Left cardiac atrium (tissue), 4 donors: ENCODE measurements at places on chromosomes 13 and 19. TPM values are rescaled to one million over a fixed set of nuclear protein-coding genes. Genes with fewer than 3 reads are reported as not detected.

GRCh38 chr13:95385798-95386197 lies 84.5 kb upstream of the ABCC4 start:
- DNase-seq: no peak

MYO1F gene
- total RNA-seq: 13.2 TPM

DNA sequence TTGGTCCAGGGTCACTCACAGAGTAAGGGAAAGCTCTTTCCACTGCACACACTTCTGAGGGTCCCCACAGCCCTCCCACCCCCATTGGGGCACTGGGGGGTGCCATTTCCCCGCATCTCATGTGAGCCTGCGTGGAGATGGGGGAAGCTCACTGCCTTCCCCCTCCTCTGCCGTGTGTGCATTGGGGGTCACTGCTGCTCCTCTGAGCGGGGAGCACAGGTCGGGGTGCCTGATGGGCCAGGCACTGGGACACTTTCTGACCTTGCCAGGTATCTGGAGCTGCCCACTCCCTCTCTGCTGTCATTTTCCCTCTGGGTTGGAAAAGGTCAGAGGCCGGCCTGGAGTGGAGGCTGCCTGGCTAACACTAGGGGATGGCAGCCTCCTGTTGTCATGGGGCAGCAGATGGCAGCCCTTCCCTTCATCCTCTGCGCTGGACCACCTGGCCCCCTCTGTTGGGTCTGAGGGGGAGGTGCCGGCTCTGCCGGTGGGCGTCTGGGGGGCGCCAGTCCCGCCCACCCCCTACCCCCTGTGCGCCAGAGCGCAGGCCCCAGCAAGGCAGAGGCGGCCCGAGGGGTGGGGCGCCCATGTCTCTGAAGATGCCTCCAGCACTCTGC lies 9.1 kb downstream of the SSBP4 start:
- peak; percentile 22 for DNase-seq

GRIK5 gene
- 12.0 TPM for total RNA-seq

GRCh38 chr13:45786293-45786920 lies 65.1 kb downstream of the SIAH3 start:
- DNase-seq: no peak

- DNase-seq: no peak
These were observed 12.2 kb downstream of the THSD1 start for GRCh38 chr13:52393572-52394357.

- peak; percentile 72 for DNase-seq
These were observed 20.1 kb downstream of the SH3GL1 start for GRCh38 chr19:4380254-4380727.

NTF4 gene
- 0.81 TPM for total RNA-seq

GRCh38 chr19:56868446-56868845 lies 27.9 kb upstream of the PEG3 start:
- no peak for DNase-seq

GRCh38 chr13:99308471-99309087 lies 1.4 kb upstream of the GPR183 start:
- no peak for DNase-seq

DNA sequence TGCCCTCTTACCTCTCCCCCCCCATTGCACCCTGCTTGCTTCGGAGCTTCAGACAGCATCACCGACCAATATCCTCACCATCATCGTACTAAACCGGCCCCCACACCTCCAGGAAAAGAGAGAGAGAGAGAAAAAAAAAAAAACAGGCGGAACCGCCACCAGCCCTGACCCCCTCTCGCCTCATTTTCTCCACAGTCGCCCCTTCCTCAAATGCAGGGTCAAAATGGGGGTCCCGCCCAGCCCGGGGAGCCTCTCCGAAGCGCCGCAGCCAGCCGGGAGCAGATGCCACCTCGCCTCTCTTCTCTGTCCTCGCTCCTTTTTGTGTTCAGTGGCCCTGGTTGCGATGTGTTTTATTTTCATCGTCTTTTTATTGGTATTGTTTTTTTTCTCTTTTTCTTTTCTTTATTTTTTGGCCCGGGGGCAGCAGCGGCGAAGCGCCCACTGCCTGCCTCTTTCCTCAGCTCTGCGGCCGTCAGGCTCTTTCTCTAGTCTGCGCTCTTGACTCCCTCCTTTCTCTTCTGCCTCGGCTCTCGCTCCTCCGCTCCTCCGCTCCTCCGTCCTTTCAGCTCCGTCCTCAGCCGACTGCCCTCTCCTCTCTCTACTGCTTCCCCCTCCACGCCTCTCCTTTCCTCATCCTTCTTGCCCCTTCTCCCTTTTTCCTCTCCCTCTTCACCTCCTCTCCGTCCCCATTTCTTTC lies 41.4 kb downstream of the DEDD2 start:
- no peak for DNase-seq

DNA sequence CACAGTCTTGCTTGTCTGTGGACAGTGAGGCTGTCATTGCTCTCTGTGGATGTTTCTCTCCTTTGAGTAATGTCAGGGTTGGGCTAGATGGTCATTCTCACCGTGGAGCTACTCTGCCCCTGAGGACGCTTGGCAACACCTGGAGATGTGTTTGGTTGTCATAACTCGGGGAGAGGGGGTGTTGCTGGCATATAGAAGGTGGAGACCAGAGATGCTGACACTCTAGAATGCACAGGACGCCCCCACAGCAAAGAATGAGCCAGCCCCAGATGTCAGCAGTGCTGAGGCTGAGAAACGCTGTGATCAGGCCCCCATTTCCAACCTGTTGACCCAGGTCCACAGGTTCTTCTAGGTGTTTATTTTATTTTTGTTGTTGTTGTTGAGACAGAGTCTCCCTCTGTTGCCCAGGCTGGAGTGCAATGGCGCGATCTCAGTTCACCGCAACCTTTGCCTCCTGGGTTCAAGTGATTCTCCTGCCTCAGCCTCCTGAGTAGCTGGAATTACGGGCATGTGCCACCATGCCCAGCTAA lies 4.6 kb downstream of the CCDC124 start:
- no peak for DNase-seq

DNA sequence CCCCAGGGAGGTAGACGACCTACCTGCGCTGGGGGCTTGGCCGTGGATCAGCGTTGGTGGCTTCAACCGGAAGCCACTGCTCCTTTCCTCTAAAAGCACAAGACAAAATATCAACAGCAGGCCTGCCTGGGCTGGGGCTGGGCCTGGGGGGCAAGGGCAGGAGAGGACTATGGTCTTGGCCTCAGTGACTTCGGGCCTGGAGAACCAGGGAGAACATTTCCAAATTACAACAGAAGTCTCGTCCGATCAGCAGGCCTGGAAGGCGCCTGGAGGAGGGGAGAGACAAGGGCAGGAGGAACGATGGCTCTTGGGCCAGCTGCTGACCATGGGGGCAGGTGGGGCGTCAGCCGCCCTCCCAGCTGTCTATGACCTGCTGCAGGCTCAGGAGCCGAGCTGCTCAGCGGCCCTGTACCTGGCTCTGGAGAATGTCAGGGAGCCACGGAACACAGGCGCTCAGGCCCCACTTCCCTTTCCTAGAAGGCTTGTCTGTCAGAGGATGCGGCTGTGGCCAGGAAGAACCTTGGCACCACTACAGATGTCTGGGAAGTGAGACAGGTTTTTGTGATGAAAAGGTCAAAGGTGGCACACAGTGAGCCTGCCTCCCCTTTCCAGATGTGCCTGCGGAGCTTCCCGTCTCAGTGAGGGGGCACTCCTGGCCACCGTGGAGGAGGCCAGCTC lies 19.5 kb downstream of the CAPS start:
- no peak for DNase-seq

GRCh38 chr13:36030670-36031331 lies 100.4 kb downstream of the DCLK1 start:
- peak; percentile 34 for DNase-seq

PTGIR gene
- 5.5 TPM for total RNA-seq

- DNase-seq: no peak
These were observed 77.0 kb upstream of the PEG3 start for GRCh38 chr19:56917529-56917928.

DNA sequence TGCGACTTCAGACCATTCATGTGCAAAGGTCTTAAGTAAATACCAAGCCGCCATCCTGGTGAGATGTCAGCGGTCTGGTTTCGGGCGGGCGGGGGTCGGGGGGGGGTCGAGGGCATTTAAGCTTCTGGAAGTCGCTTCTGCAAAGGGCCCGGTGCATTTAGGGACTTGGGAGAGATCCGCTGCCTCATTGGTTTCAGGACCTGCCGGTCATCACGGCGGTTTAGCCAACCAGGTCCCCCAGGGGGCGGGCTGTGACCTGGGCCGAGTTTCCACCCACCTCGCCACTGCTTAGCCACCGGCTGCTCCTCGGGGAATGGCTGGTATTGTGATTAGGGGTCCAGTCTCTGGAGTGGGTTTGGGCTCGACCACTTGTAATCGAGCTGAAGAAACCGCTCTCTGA lies 7.8 kb downstream of the ANKLE1 start:
- peak; percentile 86 for DNase-seq

DNA sequence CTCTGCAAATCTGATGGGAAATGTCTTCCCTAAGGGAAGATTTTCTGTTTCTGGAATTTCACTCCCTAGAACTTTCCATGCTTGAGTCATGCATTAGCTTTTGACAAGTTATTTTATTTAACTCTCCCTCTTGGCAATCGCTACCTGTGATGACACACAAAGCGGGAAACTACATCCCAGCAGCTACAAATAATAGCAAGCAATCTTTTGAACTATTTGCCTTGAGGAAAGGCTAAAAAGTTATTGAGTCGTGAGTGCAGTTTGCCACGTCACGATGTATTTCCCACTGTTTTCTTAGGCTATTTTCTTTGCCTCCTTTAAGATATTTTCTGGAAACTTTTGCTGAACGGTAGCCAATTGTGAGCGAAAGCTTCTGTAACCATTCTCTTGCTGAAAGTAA lies 353.3 kb upstream of the HTR2A start:
- peak; percentile 20 for DNase-seq

DNA sequence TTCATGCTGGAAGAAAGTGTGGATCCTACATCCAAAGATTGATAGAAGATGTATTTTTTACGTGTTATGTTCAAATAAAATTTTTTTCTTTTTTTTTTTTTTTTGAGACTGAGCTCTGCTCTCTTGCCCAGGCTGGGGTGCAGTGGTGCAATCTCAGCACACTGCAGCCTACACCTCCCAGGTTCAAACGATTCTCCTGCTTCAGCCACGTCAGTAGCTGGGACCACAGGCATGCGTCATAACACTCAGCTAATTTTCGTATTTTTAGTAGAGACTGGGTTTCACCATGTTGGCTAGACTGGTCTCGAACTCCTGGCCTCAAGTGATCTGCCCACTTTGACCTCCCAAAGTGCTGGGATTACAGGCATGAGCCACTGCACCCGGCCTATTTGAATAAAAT lies 65.7 kb downstream of the KLF12 start:
- DNase-seq: no peak

DNA sequence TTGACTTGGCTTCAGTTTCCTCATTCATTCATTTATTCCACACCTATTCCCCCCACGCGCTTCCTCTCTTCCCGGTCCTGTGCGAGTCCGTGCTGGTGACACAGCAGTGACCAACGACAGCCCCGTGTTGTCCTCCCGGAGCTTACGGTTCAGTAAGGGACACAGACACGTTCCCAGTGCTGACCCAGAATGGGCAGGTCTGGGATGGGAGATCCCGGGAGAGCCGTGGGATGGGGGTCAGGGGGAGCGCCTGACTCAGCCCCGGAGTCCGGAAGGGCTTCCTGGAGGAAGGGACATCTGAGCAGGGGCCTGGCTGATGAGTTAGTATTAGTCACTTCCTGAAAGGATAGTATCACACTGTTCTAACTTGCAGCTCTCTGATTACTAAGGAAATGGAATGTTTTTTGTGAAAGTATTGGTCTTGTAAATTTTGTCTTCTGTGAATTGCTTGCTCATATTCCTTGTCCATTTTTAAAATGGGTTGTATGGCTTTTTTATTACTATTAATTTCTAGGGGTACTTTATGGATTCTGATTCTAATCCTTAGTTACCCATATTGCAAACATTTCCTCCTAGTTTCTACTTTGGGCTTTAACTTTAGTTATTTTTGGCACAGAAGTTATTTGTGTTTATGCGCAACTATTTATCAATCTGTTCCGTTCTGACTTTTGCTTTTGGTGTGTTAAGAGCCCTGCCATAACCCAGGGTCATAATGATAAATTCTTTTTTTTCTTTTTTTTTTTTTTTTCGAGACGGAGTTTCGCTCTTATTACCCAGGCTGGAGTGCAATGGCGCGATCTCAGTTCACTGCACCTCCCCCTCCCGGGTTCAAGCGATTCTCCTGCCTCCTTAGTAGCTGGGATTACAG lies 708 bp upstream of the ERCC1 start:
- DNase-seq: peak; percentile 91

GRCh38 chr13:71309905-71310304 lies 557.1 kb downstream of the DACH1 start:
- DNase-seq: no peak

GRCh38 chr19:3409346-3410064 lies 43.1 kb downstream of the NFIC start:
- DNase-seq: peak; percentile 87

GRK1 gene
- 0.13 TPM for total RNA-seq

- DNase-seq: no peak
These were observed 32.2 kb downstream of the RFX2 start for GRCh38 chr19:6078068-6078467.

DNA sequence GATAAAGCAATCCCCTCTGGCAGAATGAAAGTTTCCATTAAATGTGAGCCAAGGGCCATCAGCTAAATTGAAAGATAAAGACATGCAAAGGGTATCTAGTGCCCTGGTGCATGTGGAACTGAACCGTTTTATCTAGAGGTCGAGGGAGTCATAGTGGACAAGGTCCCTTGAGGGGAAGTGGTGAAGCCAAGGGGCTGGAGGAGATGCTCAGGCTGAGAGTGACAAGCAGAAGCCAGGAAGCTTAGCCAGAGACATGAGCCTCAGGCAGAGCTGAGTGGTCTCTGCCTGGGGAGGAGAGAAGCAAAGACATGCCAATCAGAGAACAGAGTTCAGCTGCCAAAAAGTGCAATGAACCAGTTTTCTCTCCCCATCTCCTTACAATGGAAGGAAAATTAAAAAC lies 68.1 kb upstream of the SLC10A2 start:
- no peak for DNase-seq

DNA sequence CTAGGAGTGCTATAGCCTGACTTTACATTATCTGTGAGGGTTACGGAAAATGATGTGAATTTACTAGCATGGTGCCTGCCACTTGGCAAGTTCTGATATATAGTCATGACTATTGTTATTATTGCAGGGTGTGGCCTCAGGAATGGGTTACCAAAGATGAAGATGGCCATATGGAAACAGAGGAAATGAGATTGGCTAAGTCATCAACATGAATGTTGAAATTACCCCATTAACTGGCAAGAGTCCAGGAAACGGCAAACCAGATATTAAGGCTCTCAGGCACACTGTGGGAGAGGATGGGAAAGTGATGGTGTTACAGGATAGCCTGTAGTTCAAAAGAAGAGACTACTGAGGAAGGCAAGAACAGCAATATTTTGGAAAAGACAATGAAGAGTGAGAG lies 183.3 kb downstream of the KCNRG start:
- no peak for DNase-seq

ADAMTSL5 gene
- total RNA-seq: 25.0 TPM

DNA sequence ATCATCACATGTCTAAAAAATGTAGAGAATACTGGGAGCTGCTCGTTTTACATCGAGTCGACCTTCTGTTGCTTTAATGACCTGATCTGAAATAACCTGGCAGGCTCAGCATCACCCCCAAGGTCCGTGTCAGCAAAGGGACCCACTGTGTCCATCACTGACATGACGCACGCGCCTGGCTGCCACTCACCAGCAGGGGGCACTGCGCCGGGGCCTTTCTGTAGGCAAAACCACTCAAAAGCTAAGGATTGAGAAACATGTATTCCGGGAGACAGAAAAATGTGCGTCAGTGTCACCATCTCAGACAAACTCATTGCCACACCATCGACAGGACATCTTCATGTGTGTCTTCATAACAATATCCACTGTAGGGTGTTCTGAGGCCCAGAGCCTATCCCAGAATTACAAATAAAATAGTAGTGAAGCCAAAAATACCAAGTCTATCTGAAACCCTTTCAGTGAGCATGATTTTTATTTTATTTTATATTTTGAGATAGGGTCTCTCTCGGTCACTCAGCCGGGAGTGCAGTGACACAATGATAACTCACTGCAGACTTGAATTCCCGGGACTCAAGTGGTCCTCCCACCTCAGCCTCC lies 130.3 kb upstream of the LSM14A start:
- peak; percentile 71 for DNase-seq
